Left ventricle myocardium superior (tissue), 1 donor: ENCODE measurements at places on chromosomes 3 and 15.

GRCh38 chr3:130851277-130851676, 42.6 kb upstream of the ATP2C1 start:
- no peak for DNase-seq

DNA sequence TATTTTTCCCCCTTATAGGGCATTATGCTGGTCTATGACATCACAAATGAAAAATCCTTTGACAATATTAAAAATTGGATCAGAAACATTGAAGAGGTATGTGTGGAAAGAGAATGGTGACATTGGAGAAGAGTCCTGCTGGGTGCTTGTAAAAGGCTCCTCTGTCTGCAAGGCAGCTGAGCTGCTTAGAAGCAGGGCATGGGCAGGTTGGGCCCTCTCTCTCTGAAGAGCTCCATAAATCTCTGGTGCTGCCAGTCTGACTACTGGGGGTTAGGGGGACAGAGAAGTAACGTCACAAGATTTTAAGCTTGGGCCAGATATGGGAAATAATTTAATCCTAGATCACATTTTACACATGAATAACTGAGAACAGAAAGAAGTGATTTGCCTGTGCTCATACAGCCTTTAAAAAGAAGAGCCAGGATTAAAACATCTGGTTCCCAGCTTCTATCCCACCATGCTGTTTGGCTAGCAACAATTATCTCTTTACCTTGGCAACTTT, 21.9 kb upstream of the APH1B start:
- no peak for DNase-seq

DNA sequence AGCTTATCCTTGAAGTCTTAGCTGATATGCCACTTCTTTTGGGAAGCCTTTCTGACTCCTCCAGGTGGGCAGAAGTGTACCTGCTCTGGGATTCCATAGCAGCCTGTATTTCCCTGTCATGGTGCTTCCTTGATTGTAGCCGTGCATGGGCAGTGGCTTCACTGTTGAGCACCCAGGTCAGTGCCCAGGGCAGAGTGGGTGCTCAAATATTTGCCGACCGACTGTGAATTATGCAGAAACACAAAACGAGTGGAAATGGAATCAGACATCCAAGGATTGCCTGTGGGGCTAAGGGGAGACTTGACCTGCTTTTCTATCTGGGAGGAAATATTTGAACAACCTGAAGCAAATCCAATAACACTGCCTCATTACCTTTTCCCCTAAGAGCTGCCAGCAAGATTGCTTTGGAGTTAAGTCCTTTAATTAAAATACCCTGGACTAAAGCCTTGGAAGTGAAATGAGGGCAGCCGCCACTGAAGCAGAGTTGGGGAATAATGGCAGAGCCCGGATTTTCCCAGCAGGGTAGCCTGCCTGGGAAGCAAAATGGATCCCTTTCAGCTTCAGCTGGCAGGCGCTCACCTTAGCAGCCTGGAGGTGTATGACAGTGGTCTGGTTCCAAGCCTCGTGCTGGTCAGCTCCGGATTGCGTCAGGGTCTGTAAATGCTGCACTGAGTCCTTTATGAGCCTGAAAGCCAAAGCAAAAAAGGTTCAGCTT, 14.9 kb downstream of the ACOX2 start:
- no peak for DNase-seq

DNA sequence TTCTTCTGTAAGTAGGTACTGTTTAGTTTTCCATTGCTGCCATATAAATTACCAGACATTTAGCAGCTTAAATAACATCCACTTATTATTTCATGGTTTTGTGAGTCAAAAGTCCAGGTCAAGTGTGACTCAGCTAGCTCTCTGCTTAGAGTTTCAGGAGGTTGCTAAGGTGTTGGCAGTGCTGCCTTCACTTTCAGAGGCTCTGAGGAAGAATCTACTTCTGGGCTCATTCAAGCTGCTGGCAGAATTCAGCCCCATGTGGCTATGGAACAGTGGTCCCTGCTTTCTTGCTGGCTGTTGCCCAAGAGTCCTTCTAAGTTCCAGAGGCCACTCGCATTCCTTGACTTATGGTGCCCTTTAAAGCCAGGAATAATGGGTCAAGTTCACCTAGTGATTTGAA, 4.5 kb downstream of the CFAP44 start:
- DNase-seq, result no peak

GRCh38 chr3:150757364-150757763, 5.6 kb downstream of the SIAH2 start:
- DNase-seq, result no peak

GRCh38 chr3:188362405-188362831, 208.5 kb downstream of the LPP start:
- no peak for DNase-seq

DNA sequence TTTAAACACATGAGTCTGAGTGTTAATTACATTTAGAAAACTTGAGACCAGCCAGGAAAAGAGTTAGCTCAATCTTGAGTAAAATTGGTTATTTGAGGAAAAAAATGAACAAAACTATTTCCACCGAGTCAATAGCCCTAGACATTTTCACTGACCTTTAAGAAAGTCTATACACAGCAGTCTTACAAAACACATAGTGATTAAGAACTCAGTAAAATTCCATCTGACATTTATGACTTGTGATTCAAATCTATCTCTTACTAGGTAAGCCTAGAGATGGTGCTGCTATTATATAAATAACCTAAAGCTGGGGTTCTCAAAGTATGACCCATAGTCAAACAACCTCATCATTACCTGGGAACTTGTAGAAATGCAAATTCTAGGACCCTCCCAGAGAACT, 109.1 kb upstream of the COL8A1 start:
- DNase-seq, result no peak

DNA sequence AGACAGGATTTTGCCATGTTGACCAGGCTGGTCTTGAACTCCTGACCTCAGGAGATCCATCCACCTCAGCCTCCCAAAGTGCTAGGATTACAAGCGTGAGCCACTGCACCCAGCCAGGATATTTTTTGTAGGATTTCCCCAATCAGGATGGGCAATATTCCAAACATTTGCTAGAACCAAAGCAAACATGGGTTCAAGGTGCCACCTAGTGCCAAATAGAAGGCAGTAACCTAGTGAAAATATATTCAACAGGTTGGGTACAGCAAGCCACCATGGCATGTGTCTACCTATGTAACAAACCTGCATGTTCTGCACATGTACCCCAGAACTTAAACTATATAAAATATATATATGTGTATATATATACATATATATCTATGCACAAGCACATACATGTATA, 185.9 kb upstream of the CADM2 start:
- no peak for DNase-seq

DNA sequence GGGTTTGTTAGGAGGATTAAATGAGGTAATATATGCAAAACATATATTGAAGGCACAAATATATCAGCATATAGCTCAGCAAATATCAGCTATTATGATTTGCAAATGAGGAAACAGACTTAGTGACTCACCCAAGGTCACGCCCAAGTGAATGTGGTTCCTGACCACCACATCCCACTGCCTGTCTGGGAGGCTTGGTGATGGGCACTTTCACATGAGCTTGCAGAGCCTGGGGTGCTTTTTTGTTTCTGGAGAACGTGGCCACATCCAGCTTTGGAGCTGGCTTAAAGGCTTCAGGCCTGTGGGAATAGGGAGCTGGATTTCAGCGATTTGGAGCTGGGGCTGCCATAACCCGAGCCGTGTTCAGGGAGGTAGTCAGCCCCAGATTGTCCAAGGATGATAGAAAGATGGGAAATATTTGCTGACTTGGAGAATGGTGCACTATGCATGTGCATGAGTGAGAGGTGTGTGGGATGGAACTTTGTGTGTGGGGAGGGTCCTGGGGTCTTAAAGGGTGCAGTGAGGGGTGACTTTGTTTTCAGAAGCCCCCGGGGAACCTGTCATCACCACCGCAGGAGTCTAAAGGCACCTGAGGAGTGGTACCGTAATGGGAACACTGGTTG, 12.0 kb upstream of the FGD5 start:
- DNase-seq, result no peak

GRCh38 chr15:59722476-59722875, 33.4 kb upstream of the BNIP2 start:
- DNase-seq, result no peak

- no peak for DNase-seq
These were observed 55.8 kb downstream of the TMED3 start for GRCh38 chr15:79366691-79367090.

GRCh38 chr15:42144841-42145375, 11.5 kb downstream of the PLA2G4F start:
- DNase-seq, result no peak

GRCh38 chr3:111681661-111682426, 86.7 kb upstream of the ZBED2 start:
- no peak for DNase-seq

DNA sequence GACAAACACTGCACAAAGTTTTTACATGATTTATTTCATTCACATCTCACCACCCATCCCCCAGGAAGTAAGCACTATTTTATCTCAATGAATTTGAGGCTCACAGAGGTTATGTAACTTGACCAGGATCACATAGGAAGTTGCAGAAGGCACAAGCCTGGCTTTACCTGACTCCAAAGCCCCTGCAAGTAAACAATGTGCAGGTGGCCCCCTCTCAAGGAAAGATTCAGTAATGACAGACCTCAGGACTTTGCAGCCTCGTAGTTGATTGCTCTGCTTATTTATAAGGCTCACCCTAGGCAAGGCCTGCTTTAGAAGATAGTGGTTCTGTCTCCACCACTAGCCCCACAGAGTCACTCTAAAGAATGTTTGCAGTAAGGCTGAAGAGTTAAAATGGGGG, 79.8 kb upstream of the MDFIC2 start:
- no peak for DNase-seq

DNA sequence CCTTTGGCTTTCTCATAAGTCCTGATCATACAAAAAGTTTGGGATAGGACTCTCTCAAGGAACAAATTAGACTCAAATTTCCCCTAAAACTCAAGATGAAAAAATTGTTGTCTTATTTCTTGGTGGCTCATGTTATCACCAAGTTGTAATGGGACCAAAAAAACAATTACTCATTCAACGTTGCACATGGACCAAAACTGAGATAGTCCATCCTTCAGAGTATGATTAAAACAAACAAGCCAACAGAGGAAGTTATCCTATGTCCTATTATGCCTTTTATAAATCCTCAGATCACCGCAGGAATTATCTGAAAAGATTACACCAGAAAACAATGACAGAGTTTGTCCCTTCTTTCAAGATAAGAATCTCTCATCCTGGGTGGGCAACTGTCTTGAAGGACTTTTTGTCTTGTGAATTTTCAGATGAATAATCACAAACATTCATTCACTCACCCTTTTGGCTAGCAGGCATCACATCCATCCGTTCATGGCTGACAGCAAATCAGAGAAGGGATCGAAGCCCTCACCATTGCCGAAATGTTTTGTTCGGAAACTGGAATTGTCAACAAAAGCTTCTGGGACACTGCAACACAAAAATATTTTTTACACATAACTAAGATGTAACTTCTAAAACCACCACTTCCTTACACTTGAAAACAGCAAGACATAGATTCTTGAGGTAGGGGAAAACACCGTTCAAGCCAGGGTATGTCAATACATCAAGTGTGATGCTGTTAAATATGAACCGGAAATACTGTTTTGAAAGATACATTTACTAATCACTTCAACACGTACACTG, 90.4 kb downstream of the FOXP1 start:
- DNase-seq, result no peak

- DNase-seq, result no peak
These were observed 253.6 kb upstream of the CFAP20DC start for GRCh38 chr3:59303452-59303851.

DNA sequence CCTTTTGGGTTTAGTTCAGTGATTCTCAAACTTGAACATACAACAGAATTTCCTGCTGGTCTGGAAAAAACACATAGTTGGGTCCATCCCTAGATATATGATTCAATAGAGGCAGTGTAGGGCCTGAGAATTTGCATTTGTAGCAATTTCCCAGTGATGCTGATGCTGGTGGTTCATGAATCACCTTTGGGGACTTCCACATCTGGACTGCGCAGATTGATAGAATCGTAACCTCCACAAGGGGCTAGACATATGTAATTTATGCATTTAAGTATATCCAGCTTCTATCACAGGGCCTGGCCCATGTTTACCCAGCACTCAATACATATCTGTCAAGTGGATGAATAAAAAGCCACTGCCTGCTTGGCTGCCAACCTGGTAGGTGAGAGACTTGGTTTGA, 33.8 kb upstream of the SUCLG2 start:
- DNase-seq, result no peak

DNA sequence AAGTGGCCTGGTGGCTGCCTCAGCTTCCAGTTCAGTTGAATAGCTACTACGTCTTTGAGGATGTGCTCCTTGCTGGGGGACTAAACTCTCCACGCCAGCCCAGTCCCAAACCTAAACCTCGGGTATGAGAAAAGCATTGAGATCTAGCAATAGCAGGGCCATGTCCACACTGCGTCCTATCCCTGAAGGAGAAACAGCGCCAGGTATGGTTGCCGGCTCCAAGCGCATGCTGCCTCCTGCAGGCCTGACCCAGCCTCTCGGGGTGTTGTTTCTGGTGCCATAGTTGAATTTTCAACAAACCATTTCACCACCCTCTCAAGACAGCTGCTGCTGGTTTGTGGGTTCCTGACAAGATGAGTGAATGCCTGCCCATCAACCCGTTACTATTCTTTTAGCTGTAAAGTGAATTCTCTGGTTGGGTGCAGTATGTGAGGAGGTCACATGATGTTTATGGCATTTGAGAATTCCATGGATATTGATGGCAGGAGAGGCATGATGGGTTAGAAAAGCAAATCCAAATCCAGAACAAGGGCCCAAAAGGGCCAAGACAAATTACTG, 13.0 kb upstream of the SLC28A1 start:
- DNase-seq, result no peak

DNA sequence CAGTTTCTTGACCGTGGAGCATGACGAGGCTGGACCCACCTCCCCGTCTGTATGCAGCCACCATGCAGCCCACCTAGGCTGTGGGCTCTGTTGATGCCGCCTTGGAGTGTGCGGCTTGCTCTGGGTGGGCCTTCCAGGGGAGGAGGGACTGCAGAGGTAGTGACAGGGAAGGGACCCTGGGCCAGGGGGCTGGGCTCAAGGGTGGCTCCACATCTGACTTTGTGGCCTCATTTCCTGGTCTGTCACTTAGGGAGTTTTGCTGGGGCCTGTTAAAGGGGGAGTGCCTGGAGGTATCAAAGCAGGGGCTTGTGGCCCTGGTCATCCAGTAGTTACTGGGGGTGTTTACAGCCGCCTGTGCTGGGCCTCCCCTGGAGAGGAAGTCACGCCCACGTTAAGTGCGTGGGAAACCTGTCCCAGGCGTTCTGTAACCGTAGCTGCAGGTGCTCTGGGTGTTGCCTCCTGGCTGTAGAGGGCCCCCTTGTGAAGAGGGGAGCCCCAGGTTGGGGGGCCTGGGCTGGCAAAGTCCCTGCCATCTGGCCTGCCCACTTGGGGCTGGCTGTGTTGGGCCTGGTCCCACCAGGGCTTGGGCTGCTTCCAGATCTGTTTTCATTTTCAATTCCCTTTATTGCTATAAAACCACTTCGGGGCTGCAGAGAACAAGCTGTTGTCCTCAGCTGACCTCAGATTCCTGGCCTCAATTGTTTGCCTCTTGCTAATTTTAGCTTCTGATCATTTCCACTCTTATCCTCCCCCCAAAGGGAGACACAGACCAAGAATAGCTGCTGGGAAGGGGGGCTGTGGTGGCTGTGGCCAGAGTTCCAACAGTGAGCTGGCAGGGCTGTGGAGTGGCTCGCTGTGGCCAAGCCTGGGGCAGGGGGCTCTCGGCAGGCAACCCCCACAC, 26.5 kb downstream of the KLF13 start:
- DNase-seq, result peak; percentile 86
